ENCODE measurements at places on chromosomes 4 and X.

DNA sequence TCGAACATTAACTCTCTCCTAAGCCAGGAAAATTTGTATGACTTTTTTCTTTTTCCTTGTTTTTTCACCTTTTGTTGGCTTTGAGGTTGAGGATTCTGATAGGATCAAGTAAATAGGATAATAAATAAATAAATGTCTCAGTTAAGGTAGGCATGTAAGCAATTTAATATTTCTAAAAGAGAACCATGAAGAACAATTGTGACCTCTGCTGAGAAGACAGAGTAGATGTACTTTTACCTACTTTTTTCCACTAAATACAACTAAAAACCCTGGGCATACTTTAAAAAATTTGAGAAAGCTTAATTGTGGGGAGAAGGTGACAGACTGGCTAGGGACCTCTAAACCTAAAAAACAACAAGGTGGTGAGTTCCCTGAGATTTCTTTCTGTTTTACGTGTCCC, 31.6 kb upstream of the CLNK start:
- DNase-seq = no peak

GRCh38 chr4:11483046-11483445, 54.4 kb upstream of the HS3ST1 start:
- no peak for DNase-seq

DNA sequence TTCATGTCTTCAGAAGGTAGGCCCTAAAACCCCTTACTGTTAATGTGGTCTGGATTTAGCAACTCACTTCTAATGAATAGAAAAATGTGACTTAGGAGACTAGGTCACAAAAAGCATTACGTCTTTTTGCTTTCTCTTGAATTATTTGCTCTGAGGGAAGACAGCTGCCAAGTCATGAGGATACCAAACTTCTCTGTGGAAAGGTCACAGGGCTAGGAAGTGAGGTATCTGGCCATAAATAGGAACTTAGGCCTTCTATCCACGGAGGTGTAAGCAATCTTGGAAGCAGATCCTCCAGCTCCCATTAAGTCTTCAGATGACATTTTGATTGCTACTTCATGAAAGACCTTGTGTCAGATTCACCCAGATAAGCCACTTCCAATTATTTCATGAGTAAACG, 120.6 kb downstream of the JADE1 start:
- DNase-seq = no peak

DNA sequence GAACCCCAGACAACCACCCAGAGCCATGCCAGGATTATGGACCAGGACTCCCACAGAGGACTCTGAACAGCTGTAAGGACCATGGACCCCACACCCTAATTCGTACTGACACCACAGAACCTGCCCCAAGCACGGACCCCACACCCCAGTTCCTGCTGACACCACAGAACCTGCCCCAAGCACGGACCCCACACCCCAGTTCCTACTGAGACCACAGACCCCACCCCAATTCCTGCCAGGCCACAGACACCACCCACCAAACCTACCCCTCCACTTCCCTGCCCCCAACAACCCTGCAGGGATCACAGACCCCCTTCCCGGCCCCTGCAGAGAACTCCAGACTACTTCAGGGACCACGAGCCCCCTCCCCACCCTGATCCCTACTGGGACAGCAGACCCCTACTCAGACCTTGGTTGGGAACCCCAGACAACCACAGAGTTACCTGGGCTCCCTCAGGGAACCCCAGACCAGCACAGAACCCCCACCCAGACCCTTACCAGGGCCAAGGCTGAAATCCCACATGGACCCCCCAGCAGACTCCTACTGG, 1.4 kb upstream of the DHRSX start:
- no peak for DNase-seq

GRCh38 chr4:143326735-143327134, 9.9 kb upstream of the GAB1 start:
- DNase-seq = no peak

- DNase-seq = no peak
Observed at GRCh38 chr4:38667085-38667893, 3.3 kb downstream of the KLF3 start.

DNA sequence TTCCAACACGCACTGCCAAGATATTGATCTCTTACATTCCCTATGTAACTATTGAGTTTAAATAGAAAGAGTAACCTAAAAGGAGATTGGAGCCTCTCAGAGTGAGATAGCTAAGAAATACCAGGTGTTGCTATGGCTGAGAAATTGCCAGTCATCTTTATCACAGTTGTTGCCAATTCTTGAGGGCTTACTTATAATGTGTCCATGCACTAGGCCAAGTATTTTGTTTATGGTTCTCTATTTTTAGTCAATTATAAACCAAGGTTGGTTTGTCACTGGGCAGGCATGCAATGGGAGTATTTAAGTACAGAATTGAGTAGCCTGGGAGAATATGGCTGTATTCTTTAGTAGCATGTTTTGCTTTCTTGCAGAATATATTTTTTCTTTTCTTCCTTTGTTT, 201.6 kb downstream of the TEX13A start:
- DNase-seq = no peak

GRCh38 chr4:153649572-153649991, 34.5 kb upstream of the TLR2 start:
- DNase-seq = no peak

DNA sequence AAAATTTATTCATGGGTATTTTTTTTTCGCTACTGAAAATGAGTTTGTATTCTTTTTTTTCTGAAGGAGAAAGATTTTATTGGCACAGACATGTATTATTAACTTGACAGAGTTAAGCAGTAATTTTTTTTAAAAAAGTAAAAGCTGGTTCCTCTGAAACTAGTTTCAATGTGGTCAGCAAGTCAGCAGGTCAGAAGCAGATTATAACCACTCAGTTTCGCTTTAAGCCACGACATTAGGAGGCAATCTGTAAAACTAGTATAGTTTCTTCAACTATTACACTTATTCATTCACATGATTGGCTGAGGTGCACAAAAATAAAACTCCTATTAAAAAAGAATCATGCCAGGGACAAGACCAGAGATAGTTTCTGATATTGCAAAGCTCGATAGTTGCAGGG, 714.2 kb upstream of the PCDH7 start:
- DNase-seq = no peak

DNA sequence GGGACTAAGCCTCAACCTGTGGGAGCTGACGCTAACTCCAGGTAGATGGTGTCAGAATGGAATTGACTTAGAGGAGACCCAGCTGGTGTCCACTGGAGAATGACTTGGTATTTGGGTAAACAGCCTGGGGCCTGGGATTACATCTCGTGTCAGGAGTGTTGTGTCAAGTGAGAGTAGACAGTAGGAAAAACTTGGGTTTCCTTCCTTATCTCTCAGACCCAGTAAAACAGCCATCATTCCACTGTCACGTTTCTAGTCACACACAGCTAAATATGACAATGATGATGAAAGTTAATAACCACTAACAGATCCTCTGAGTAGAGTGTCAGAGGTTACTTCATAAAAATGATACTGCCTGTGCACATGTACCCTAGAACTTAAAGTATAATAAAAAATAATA, 13.8 kb downstream of the ZNF674 start:
- DNase-seq = no peak

DNA sequence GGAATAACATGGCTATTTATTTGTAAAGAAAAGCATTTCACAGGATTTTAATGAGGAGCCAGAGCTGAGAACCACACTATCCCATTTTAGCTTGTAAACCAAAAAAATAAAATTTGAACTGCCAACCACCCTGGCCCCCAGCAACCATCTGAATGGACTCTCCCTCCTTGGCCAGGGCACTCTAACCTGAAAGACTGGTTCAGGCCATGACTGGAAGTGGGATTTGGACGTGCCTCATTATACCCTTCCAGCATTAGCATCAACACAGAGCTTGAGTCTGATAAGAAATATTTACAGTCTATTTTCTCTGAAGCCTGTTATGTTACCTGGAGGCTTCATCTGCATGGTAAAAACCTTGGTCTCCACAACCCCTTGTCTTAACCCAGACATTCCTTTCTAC, 30.0 kb downstream of the METAP1 start:
- DNase-seq = no peak

- no peak for DNase-seq
Observed at GRCh38 chr4:108683479-108683878, 33.1 kb downstream of the OSTC start.

GRCh38 chrX:120768254-120768653, 107.4 kb downstream of the CT47B1 start:
- DNase-seq = no peak
